ENCODE measurements at places on chromosomes 4 and X. TPM values are rescaled to one million over a fixed set of nuclear protein-coding genes. Genes with fewer than 3 reads are reported as not detected.
A peak's percentile ranks its signal among the peaks of the same experiment; 100 is the strongest.

DCX gene
- not detected for total RNA-seq

DNA sequence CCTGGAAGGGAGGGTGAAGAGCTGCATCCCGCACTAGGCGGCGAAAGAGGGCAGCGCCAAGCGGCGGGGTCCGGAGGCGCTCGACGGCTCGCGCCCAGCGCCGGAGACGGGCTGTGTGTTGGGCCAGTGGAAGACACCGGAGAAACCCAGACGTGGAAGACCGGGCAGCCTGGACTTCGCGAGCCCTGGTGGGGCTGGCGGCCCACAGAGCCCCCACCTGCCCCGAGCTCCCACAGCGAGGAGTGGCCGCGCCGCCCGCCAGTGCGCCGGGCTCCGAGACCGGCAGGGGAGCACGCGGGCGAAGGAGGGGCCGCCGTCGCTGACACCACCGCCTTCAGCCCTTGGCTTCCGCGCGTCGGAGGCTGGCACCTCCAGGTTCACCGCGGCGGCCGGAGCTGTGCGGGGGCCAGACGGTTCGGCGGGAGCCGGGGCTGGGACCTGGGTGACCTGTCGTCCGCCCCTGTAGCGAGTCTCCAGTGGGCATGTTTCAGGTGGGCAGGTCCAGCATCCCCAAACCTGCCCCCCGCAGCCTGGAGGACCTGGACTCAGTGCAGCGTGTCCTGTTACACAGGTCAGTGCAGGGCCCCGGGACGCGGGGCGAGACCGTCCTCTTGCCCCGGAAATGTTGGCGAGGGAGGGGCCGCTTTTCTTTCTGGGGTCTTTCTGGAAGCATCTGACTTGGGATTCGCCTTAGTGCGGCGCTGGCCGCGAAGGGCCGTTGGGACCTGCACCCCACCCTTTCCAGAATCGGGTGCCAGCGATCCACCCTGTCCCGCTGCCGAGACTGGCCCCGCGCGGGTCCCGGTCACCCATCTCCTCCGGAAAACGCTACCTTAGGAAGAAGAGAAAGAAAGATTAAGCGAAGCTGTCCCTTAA is 9.6 kb upstream of the INTU start:
- DNase-seq = peak; percentile 83

- no peak for DNase-seq
Observed at GRCh38 chr4:24693636-24694035, 101.7 kb upstream of the SOD3 start.

GRCh38 chr4:182189103-182189878 is 53.9 kb upstream of the TENM3 start:
- no peak for DNase-seq

DNA sequence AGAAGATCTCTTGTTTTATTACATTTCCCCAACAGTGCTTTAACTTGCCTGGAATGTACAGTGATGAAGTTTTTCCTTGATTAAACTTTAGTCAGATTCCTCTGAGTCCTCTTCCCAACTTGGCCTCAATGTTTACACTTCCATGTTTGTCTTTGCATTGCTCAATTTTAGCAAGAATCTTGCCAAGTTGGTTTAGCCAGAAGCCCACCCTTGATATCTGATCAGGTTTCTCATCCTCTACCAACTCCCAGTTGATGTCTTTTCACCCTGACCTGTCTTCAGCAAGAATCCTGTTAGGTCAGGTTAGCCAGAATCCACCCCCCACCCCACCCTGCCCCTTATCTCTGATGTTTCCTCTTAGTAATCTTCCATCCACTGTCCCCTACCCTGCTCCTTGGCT is 120.9 kb downstream of the MBNL3 start:
- DNase-seq = no peak

GRCh38 chr4:156774422-156774821 is 197.2 kb downstream of the PDGFC start:
- DNase-seq = no peak

DNA sequence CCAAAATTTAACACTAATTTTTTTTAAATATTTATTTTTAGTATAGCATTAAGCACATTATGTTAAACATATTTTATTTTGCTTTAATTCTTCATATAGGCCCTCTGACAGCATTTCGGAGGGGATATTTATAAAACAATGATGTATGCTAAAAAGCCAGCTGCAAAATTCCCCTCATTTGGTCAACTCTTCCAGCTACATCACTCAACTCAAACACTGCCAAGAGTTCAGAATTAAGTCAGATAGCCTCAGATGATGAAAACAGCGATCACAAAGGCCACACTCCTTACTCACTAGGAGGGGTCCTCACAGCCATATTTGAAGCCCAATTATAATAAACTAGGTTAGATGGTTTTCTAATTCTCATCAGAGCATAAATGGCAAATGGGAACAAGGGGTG is 146.6 kb downstream of the ADAMTS3 start:
- DNase-seq = no peak

- peak; percentile 79 for DNase-seq
Observed at GRCh38 chr4:118351851-118352827, 664 bp downstream of the PRSS12 start.
